ENCODE measurements at places on chromosomes 7 and 10. TPM values are rescaled to one million over a fixed set of nuclear protein-coding genes. Genes with fewer than 3 reads are reported as not detected.

The SPDYE5 gene
- total RNA-seq = 0.13 TPM

The RNF148 gene
- 0.78 TPM for total RNA-seq

The TACC2 gene
- total RNA-seq = 14.1 TPM

The CYP2C18 gene
- 0.22 TPM for total RNA-seq

The SFMBT2 gene
- 2.9 TPM for total RNA-seq

The JAKMIP3 gene
- 0.54 TPM for total RNA-seq

The PAX4 gene
- not detected for total RNA-seq

All from articular chondrocyte of knee joint (primary cell).